T-cell (primary cell): ENCODE measurements at places on chromosomes 7 and 10.
A peak's percentile ranks its signal among the peaks of the same experiment; 100 is the strongest.

DNA sequence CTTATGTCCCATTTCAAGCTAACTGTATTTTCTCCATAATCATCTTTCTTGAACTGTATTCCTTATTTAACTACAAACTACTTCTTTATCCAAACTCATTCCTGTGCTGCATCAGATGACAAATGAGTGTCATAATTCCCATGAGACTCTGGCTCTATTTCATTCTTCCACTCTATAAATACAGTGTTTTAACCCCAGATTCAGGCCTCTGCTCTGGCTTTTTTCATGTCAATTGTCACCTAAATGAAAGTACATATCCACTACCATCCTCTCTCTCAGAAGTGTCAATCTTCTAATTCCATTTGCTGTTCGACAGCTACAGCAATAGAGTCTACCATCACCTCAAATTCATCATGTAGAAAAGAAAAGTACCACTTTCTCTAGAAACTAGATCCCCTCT lies 172.7 kb downstream of the CACNA2D1 start:
- no peaks in the 10 kb centered on the region for H3K36me3 ChIP-seq
- H3K4me1 ChIP-seq: no peaks in the 10 kb centered on the region
- H3K4me3 ChIP-seq: no peak overlapping the region
- H3K27me3 ChIP-seq: no peaks in the 10 kb centered on the region

DNA sequence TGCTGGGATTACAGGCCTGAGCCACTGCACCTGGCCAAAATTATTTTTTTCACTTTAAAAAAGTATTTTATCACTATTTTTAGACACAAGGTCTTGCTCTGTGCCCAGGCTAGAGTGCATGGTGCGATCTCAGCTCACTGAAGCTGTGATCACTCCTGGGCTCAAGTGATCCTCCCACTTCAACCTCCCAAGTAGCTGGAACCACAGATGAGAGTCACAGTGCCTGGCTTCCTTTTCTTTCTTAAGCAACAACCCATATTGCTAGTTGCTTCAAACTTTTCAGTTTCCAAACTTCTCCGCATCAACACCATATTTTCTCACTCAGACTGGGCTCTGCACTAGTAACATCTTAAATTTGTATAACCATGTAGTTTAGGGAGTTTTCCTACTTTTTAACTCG lies 9.5 kb upstream of the SMC3 start:
- no peaks in the 10 kb centered on the region for H3K36me3 ChIP-seq
- H3K27ac ChIP-seq: no peak overlapping the region
- peaks cover 5% of the 10 kb centered on the region for H3K4me1 ChIP-seq
- no peak for DNase-seq
- no peaks in the 10 kb centered on the region for H3K27me3 ChIP-seq

DNA sequence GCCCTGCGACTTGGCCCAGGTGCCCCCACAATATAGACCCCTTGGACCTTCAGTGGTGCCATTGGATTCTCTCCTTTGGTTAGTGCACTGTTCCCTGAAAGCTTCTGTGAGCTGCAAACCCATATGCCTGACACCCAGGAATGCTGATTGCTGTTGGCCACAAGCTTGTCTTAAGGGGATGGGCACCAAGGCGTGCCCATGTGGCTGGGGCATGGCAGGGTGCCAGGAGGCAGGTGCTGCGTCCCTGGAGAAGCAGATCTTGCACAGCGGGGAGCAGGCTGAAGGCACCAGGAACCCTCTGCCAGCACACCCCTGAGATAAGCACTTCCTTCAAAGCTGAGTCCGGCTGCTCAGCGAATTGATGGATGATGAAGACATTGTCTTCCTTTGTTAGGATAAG lies 411.8 kb downstream of the SDK1 start:
- no peak overlapping the region for H3K27ac ChIP-seq
- peaks cover 4% of the 10 kb centered on the region for H3K27me3 ChIP-seq
- DNase-seq: no peak
- peaks cover 2% of the 10 kb centered on the region for H3K4me1 ChIP-seq

GRCh38 chr7:21253740-21254687 lies 173.9 kb upstream of the SP4 start:
- DNase-seq: no peak
- H3K27ac ChIP-seq: no peak overlapping the region
- no peaks in the 10 kb centered on the region for H3K4me1 ChIP-seq
- H3K27me3 ChIP-seq: peaks cover 2% of the 10 kb centered on the region

DNA sequence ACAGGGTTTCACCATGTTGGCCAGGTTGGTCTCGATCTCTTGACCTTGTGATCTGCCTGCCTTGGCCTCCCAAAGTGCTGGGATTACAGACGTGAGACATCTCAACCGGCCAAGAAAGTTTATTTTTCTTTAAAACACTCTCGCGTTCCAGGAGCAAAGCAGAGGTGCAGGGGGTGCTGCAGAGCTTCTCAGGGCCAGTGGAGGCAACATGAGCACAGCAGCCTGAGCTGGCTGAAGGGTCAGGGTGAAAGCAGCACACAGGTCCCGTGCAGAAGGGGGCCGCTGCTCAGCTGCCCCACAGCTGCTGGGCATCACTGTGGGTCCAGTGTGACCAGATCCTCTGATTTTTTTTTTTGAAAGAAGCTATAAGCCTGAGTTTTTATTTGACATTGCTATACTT lies 46.1 kb downstream of the EPHB4 start:
- no peaks in the 10 kb centered on the region for H3K36me3 ChIP-seq
- no peak overlapping the region for H3K4me3 ChIP-seq
- DNase-seq: no peak
- no peaks in the 10 kb centered on the region for H3K4me1 ChIP-seq
- peaks cover 39% of the 10 kb centered on the region for H3K27me3 ChIP-seq

GRCh38 chr7:26372249-26372648 lies 80.6 kb downstream of the SNX10 start:
- H3K4me3 ChIP-seq: no peak overlapping the region
- no peak for DNase-seq
- H3K4me1 ChIP-seq: peaks cover 13% of the 10 kb centered on the region
- no peaks in the 10 kb centered on the region for H3K27me3 ChIP-seq
- H3K36me3 ChIP-seq: peaks cover 4% of the 10 kb centered on the region

DNA sequence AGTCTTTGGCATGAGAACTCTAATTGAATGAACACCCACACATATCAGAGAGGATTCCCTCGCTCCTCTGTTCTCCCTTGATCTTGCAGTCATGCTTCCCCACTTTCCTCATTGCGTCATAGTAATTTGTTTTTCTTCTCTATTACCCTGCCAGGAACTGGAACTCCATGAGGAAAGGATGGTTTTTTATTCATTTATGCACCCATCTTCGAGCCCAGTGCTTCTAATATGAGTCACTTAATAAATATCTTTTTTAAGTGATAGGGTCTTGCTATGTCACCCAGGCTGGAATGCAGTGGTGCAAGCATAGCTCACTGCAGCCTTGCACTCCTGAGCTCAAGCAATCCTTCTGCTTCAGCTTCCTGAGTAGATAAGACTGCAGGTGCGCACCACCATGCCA lies 83.5 kb downstream of the OTUD1 start:
- no peak overlapping the region for H3K27ac ChIP-seq
- DNase-seq: no peak
- no peak overlapping the region for H3K4me3 ChIP-seq
- H3K27me3 ChIP-seq: no peaks in the 10 kb centered on the region
- H3K36me3 ChIP-seq: no peaks in the 10 kb centered on the region
- no peaks in the 10 kb centered on the region for H3K4me1 ChIP-seq

GRCh38 chr7:71442492-71443190 lies 310.7 kb downstream of the GALNT17 start:
- no peaks in the 10 kb centered on the region for H3K4me1 ChIP-seq
- H3K27me3 ChIP-seq: peaks cover 3% of the 10 kb centered on the region
- no peak overlapping the region for H3K4me3 ChIP-seq

DNA sequence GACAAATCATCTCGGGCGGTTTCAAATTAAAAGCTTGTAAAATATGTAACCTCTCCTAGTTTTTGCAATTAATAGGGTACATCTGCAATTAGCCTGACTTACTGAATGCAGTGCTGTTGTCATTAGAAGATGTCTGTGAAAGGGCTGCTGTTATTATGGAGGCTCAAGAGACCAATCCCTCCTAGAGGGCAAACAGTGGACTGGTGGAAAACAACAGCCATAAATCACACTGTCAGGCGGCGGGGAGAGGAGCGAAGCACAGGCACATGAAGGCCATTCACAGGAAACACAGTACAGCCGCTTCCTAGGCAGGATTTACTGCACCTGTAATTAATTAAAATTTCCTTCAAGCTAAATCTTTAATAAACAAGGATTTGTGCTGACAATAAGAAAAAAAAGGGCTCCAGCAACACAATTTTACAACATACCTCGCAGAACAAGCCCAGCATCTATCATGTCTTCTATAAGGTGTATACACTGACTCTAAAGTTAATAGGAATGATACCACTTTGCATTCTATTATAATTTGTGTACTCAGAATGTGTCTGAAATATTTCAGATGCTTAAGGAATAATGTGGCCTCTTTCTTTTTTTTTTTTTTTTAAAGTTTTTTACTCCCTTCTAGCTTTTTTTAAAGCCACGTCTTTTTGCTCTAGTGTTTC lies 50.7 kb downstream of the ERCC6 start:
- no peaks in the 10 kb centered on the region for H3K27me3 ChIP-seq
- no peak for DNase-seq
- no peaks in the 10 kb centered on the region for H3K36me3 ChIP-seq
- no peak overlapping the region for H3K27ac ChIP-seq

GRCh38 chr7:22292531-22292930 lies 64.4 kb downstream of the RAPGEF5 start:
- H3K27me3 ChIP-seq: no peaks in the 10 kb centered on the region
- H3K27ac ChIP-seq: no peak overlapping the region
- peaks cover 14% of the 10 kb centered on the region for H3K4me1 ChIP-seq
- H3K4me3 ChIP-seq: no peak overlapping the region
- DNase-seq: no peak
- no peaks in the 10 kb centered on the region for H3K36me3 ChIP-seq

- no peaks in the 10 kb centered on the region for H3K4me1 ChIP-seq
- no peaks in the 10 kb centered on the region for H3K27me3 ChIP-seq
- DNase-seq: no peak
- no peak overlapping the region for H3K4me3 ChIP-seq
- H3K36me3 ChIP-seq: no peaks in the 10 kb centered on the region
- H3K27ac ChIP-seq: no peak overlapping the region
These were observed 69.2 kb upstream of the TCF7L2 start for GRCh38 chr10:112880633-112881530.

DNA sequence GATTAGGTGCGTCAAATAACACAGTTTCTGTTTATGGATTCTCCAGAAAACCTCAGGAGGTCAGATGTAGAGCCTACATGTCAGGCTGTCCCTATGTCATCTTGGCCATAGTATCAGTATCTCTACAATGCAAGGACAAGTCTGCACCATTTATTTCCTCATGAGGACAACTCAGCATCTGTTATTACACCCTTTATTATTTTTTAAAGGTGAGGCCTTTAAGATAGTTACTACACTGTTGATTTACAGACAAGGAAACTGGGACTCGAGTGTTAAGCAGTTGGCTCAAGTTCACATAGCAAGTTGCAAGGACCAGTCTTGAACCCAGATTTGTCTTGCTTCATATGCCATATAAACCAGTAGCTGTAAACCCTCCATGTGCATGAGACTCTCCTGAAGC lies 23.2 kb upstream of the PPA1 start:
- H3K27ac ChIP-seq: no peak overlapping the region
- peaks cover 11% of the 10 kb centered on the region for H3K4me1 ChIP-seq
- H3K36me3 ChIP-seq: no peaks in the 10 kb centered on the region
- peaks cover 58% of the 10 kb centered on the region for H3K27me3 ChIP-seq

DNA sequence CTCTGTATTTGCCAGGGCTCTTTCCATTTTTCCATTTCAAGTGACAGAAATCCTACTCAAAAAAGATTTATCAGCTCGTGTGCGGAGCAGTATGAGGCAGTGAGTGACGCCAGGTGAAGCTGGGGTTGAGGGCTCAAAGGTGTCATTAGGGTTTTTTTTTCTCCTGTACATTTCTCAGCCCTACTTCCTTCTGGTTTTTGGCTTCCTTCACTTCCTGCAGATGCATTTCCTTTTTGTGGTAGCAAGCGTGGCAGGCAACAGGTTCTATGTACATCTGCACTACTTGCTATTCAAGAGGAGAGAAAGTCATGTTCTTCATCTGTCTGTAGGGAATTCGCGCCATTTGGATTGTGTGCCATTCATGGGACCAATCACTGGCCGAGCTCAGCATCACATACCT lies 52.8 kb upstream of the AOAH start:
- H3K4me3 ChIP-seq: peak overlapping the region; percentile 52
- DNase-seq: peak; percentile 66
- no peaks in the 10 kb centered on the region for H3K36me3 ChIP-seq
- peak overlapping the region; percentile 80 for H3K27ac ChIP-seq

DNA sequence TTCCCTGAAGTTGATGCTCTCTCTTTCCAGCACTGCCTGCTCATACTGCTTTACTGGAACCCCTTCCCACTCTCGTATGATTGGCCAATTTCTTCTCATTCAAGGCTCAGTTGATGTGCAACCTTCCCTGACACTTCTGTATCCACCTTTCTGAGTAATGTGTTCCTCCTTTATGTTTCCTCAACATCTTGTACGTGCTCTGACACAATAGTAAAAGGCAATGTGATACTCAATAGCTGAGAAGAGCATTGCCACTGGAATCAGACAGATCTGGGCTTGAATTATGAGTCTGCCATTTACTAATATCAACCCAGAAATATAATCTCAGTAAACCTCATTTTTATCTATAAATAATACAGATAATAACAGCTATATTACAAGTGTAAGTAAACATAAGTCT lies 34.7 kb downstream of the ARL4A start:
- no peak overlapping the region for H3K4me3 ChIP-seq
- DNase-seq: no peak
- H3K27ac ChIP-seq: no peak overlapping the region
- no peaks in the 10 kb centered on the region for H3K27me3 ChIP-seq
- H3K4me1 ChIP-seq: no peaks in the 10 kb centered on the region
- no peaks in the 10 kb centered on the region for H3K36me3 ChIP-seq

GRCh38 chr7:12722636-12723605 lies 35.5 kb downstream of the ARL4A start:
- no peaks in the 10 kb centered on the region for H3K27me3 ChIP-seq
- H3K4me1 ChIP-seq: no peaks in the 10 kb centered on the region
- no peak overlapping the region for H3K27ac ChIP-seq
- no peak for DNase-seq
- no peaks in the 10 kb centered on the region for H3K36me3 ChIP-seq
- no peak overlapping the region for H3K4me3 ChIP-seq

- no peak for DNase-seq
- no peaks in the 10 kb centered on the region for H3K4me1 ChIP-seq
- H3K27me3 ChIP-seq: peaks cover 3% of the 10 kb centered on the region
- H3K4me3 ChIP-seq: no peak overlapping the region
- H3K27ac ChIP-seq: no peak overlapping the region
- no peaks in the 10 kb centered on the region for H3K36me3 ChIP-seq
These were observed 20.8 kb upstream of the OR2A5 start for GRCh38 chr7:144027974-144028373.

GRCh38 chr7:48084727-48085432 lies 4.2 kb upstream of the UPP1 start:
- no peaks in the 10 kb centered on the region for H3K27me3 ChIP-seq
- H3K4me3 ChIP-seq: no peak overlapping the region
- peak overlapping the region; percentile 89 for H3K27ac ChIP-seq
- H3K4me1 ChIP-seq: peaks cover 61% of the 10 kb centered on the region
- no peaks in the 10 kb centered on the region for H3K36me3 ChIP-seq
- peak; percentile 32 for DNase-seq

DNA sequence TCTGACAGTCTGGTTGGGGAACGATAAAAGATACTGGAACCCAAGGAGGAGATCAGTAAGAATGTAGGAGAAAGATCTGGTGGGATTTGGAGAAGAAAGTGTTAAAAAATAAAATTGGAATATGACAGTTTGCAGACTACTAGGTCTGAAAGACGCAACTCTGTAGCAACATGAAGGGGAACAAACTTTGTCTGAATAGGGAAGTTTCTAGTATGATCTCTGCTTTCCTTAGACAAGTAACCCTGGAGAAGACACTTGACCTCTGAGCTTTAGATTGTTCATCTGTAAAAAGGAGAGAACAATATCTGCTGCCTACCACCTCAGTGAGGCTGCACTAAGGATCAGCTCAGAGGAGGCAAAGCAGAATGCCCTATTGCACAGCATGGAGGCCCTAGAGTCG lies 3.0 kb upstream of the PRSS1 start:
- no peak overlapping the region for H3K27ac ChIP-seq
- no peaks in the 10 kb centered on the region for H3K36me3 ChIP-seq
- no peaks in the 10 kb centered on the region for H3K4me1 ChIP-seq
- DNase-seq: no peak
